Skeletal muscle cell (primary cell): ENCODE measurements at places on chromosomes 7 and 10.

- no peak for DNase-seq
These were observed 145.1 kb upstream of the SP8 start for GRCh38 chr7:20931739-20932138.

GRCh38 chr10:6046773-6047611 is 15.2 kb downstream of the IL2RA start:
- DNase-seq = no peak

DNA sequence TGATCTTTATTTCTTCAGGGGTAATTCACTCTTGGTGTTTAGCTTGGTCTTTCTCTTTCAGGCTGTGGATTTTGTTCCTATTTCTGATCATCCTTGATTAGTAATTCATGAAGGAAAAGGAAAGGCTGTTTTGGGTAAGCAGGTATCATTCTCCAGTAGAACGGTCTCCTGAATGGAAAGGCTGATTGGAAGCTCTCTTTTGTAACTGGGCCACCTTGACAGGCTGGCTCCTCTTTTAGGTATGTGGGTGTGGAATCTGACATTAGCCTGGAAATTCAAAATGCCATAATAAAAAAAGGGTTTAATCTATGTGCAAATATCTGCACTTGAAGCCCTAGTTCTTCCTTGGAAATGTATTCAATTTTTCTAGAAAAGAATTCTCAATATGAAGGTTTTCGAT is 18.9 kb downstream of the TAS2R39 start:
- no peak for DNase-seq

GRCh38 chr7:88522771-88523293 is 216.1 kb upstream of the STEAP4 start:
- DNase-seq = no peak

GRCh38 chr10:94465684-94466083 is 63.3 kb downstream of the TBC1D12 start:
- DNase-seq = no peak

GRCh38 chr7:143431109-143431508 is 12.1 kb upstream of the TAS2R60 start:
- DNase-seq = no peak

- DNase-seq = no peak
These were observed 182.6 kb upstream of the FZD8 start for GRCh38 chr10:35824704-35825103.

DNA sequence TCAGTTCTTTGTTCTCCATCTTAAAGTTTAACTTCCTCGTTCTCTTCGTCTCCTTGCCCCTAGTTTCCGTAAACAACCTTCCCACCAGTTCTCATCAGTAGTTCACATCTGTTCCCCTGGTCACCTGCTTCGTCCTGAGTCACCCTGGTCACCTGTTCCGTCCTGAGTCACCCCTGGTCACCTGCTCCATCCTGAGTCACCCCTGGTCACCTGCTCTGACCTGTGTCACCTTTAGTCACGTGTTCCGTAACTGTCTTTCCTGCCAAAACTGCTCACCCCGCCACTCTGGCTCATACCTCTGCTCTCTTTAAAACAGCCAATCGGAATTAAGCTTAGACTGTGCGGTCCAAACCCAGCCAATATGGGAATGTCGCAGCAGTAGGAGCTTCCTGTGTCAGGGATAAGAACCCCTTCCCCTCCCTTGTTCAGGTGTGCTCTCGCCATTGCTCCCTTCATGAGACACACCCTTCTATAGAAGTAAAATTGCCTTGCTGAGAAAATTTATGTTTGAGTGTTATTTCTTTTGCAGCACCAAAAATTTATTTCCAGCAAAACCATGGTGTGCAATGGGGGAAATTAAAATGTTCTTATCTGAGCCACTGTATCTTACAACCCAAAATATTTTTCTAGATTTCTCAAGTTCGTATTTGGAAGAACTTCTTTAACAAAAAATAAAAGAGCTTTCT is 112.2 kb downstream of the VIM start:
- DNase-seq = no peak

- no peak for DNase-seq
These were observed 188.9 kb upstream of the CXCL12 start for GRCh38 chr10:44573821-44574220.

DNA sequence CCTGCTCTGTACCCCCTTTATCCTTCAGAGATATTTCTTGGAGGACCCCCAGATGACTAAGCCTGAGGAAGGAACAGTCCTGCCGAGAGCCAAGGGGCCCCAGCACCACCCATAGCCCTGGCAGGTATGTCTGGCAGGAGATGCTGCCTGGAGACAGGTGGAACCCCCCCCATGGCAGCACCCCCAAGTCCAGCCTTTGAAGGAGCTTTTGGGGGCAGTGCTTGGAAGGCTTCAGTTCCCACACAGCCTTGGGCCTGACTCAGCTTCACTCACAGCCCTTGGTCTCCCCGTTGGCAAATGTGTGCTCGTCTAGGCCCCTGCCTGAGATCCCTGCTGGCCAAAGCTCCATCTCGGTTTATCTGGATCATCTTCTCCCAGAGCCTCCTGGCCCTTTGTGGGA is 23.0 kb upstream of the PCBD1 start:
- no peak for DNase-seq

DNA sequence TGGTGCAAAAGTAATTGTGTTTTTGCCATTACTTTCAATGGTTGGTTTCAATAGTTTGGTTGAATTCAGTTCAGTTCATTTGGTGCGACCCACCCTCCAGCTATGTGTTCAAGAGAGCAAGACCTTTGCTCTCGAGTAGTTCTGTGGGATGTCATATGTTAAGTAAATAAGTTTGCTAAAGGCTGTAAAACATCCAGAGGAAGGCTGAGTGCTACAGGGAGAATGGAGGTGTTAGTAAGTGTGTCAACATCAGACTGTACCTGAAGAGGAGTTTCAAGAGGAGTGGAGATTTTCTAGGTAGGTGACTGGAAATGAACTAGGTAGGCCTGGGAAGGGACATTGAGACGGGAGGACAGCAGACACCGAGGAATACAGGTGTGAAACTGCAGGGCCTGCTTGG is 147.7 kb downstream of the SH2D4B start:
- DNase-seq = no peak

DNA sequence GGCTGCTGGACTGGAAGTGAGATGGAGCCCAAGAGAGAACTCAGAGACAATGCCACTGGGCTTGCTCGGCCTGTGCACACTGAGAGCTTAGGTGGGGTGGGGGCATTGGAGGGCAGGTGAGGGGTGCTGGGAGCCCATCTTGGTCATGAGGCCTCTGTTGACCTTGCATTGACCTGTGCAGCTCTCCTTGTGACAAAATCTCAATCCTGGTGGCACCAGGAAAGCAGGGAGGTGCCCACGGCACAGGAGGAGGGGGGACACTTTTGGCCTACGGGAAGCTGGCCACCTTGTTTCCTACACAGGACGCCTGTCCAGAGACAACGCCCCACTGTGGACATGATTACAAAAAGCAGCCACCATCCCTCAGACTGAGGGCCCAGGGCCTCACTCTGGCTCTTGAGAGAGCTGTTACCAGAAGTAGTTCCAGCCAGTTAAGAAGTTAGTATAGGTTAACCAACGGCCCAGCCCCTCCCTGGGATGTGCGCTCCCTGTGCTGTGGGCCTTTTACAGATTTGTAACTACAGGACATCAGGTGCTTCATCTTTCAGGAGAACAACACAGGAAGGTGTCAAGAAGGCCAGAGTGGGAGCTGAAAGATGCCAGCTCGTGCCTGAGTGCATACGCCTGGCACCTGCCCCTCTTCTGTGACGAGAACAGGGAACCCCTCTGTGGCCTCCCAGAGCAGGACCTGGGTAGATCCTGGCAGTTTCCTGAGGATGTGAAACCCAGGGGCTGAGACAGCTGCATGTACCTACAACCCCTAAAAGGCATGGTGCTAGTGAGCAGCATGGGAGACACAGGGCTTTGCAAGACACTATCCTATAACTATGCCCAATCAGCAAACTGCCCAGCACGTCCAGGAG is 10.3 kb downstream of the PKD1L1 start:
- no peak for DNase-seq

DNA sequence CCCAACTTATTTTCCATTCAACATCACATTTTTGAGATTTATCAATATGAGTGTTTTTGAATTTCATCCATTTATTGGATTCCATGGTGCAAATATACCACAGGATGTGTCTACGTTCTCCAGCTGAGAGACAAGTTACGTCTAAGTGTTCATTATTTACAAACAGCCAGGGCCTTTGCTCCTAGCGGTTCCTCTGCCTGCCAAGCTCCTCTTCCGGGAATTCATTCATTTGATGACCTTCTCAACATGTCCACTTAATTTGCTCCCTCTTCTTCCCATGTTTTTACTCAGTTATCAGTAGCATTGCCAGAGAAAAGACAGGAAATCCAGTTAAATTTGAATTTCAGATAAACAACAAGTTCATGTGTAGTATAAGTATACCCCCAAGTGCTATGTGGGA is 321.7 kb downstream of the PRPF18 start:
- DNase-seq = no peak

- DNase-seq = no peak
These were observed 61.5 kb upstream of the ELMO1 start for GRCh38 chr7:37510043-37510634.

- DNase-seq = no peak
These were observed 44.0 kb upstream of the ZMIZ1 start for GRCh38 chr10:79024720-79025198.

DNA sequence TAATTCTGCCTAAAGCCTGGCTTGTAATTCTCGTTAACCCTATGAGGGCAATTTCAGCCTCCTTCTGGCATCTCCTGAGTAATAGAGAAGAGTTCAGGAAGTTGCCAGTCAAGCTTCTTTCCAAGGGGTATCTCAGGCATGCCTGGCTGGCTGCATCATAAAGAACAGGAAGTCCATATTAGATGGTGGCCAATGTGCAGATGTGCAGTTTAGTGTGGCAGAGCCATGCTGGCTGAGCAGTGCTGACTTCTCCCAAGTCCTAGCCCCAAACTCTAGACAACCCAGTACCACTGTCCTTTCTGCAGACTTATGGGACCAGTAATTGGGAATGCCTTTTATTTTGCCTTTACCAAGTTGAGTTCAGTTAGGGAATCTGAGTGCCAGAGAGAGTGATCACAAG is 517.9 kb downstream of the GALNT17 start:
- DNase-seq = no peak

- no peak for DNase-seq
These were observed 147.1 kb downstream of the ITGA8 start for GRCh38 chr10:15572531-15573045.

DNA sequence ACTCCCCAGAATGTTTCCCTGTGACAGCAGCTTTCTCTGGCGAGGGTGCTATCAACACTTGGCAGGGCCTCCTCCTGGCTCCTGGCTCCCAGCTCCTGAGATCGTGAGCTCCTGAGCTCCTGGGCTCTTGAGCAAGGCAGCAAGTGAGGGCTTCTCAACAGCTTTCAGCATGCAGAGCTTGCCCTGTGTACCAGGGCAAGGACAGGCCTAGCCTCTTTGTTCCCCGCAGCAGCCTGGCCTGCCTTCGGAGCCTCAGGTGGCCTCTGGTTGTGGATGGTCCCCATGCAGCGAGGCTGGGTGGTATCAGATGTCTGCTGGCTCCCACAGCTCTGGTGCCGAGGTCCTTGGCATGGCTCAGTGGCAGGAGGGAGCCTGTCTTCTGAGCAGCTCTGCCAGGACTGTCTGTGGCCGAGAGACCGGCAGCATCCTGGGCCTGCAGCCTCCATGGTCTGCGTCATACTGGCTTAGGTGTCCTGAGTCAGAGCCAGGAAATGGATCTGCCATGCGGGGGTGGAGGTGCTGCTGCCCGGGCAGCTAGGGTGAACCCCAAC is 44.2 kb downstream of the ZMIZ1 start:
- DNase-seq = peak; percentile 67

GRCh38 chr10:1674501-1674900 is 62.8 kb downstream of the ADARB2 start:
- no peak for DNase-seq

DNA sequence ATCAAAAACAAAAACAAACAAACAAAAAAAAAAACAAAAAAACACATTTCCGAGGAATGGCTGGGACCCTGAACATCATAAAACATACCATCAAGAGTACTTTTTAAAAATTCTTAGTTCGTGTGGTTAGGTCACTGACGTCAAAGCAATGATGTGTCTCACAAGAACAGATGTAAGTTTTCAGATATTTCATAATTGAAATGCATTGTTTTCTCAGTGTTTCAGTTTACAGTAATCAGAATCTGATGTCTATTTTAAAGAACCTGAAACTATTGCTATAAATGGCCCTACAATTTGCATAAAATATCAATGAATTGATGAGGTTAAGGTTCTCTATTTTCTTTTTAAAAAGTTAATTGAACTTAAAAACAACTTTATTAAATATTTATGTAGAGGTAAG is 103.7 kb upstream of the HGF start:
- DNase-seq = no peak

- no peak for DNase-seq
These were observed 60.4 kb upstream of the CACNB2 start for GRCh38 chr10:18079665-18080295.

DNA sequence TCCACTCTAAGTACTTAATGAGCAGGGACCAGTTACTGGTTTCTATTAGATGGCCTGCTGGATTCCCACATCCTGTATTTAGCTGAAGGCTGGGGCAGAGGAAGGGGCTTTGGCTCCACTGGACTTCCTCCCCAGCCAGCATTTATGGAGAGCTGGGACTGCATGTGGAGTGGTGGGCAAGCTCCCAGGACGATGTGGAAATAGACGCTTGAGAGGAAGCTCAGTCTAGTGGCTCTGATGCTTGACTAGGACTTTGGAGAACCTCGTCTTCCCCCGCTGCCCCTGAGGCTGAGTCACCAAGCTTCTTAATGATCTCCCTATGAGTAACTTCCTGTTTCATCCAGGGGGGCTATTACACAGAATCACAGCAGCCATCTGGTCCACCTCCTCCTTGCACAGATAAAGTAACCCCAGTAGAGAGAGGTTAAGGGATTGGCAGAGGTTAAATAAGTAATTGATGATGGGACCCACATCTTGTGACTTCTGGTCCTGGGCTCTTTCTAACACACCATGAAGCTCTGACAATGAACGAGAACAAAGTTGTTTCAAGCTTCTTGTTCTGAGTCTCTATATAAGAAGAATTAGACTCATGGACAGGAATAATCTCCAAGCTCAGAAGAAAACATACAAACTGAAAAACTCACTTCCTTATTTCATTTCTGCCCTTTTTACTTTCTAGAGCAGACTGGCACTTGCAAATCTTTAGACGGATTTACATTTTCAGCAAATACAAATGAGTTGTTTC is 126.2 kb downstream of the PRPF18 start:
- DNase-seq = peak; percentile 97

DNA sequence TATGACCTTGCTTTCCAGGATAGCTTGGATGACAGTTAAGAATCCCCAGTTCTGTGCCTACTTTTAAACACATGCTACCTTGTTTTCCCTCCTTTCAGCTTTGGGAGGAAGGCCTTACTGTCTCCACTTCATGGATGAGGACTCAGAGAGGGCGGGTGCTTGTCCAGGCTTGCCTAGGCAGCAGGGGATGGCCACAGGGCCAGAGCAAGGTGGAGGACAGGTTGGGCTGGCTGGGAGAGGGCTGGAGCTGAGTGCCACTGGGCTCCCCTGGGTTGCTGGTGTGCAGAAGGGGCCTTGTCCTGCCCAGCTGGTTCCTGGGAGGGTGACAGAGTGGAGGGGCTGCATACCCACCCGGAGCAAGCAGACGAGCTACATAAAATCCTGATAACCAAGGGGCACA is 117.8 kb downstream of the GRK5 start:
- DNase-seq = no peak

GRCh38 chr10:5476918-5477525 is 22.3 kb downstream of the CALML5 start:
- no peak for DNase-seq
